ENCODE measurements at places on chromosomes 4 and X.

DNA sequence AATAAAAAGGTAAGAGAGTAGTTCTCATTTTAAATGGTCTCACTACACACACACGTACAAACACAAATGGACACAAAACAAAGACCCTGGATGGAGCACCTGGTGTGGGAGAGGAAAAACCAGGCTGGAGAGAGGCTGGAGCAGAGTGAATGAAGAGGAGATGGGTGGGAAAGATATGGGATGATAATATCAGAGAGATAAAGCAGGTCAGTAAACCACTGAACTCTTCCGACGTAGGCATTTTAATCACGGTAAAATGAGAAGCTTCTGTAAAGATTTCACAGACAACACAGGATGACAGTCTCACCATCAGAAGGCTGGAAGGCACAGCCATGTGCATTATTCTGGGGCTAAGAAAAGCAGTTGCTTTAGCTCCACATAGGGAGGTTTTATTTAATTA, 532.8 kb downstream of the KCNIP4 start:
- DNase-seq = no peak

DNA sequence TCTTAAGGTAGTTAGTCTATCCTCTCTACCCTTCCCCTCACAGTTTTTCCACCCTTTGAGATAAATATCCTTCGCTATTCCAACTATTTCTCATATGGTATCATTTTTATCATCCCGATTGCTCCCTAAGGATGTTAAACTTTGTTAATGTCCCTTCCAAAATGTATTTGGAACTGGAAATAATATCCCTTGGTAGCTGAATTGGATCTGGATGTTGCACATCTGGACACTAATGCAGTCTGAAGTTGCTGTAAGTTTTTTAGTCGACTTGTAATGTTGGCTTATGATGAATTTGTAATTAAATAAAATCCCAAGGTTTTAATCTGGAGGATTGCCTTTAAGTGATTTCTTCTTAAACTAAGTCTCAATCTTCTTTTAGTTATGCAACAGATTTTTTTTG, 22.5 kb downstream of the XIAP start:
- no peak for DNase-seq

- DNase-seq = peak; percentile 96
Measured at GRCh38 chr4:101790521-101791181, at the start of gene BANK1. Gene BANK1, plus strand, starts transcription at chr4:101790730. Its CDS starts 151 bp downstream, at chr4:101790881.

- DNase-seq = no peak
Measured at GRCh38 chrX:25226151-25226550, 210.4 kb upstream of the ARX start.

GRCh38 chr4:17817027-17817426, 6.2 kb downstream of the NCAPG start:
- peak; percentile 78 for DNase-seq

GRCh38 chr4:189121336-189121735, 819.3 kb upstream of the FRG1 start:
- DNase-seq = no peak

DNA sequence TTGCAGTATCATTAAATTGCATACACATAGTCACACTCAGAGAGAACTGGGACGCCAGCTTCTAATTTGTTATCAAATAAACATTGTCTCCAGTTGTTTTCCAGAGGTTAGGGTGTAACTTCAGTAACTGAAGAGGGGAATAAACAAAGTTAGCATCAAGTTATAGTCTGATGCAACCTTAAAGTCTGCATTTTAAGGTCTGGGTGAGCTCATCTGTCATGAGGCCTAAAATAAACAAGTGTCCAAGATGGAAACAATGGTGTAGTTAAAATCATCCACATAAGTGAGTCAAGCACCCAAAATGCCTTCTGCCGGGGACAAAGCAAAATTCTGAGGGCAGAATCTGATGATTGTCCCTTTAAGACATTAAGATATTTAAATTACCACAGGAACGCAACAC, 70.3 kb upstream of the EMCN start:
- DNase-seq = no peak

GRCh38 chrX:9644335-9644734, 121.3 kb downstream of the GPR143 start:
- no peak for DNase-seq
